ENCODE measurements at places on chromosomes 4 and X.

- DNase-seq = no peak
Measured at GRCh38 chr4:21801661-21802385, 146.7 kb downstream of the KCNIP4 start.

- no peak for DNase-seq
Measured at GRCh38 chr4:47674144-47674543, 163.7 kb downstream of the CORIN start.

GRCh38 chrX:134684956-134685355 is 26.7 kb upstream of the PLAC1 start:
- DNase-seq = no peak

DNA sequence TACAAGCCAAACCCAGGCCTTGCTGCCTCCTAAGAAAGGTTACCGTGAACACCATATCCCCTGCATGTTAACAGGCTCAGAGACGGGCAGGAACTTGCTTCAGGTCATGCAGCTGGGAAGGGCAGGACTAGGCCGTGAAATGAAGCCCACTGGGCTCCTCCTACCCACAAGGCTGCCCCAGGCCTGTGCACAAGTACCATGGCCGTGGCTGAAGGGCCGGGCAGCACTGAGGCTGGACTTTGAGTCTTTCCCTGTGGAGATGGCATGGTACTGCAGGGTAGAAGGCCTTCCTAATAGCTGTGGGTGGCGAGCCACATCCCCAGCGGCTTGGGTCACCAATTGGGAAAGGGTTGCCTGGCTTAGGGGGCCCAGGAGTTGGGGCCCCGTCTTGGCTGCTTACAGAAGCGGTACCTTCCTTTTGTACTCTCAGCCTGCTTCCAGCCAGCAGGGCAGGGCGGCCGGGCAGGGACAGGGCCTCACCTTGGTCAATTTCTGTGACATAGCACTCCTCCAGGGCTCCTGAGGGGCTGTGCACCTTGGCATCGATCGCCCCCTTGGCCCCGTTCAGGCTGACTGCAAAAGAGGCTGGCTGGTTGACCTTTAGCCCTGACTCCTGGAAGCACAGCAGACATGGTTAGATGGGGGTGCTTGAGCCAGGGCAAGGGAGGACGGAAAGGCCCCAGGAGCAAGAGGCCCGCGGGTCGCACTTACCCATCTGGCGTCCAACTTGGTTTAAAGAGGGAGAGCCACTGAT is 23.8 kb downstream of the FLNA start:
- no peak for DNase-seq

- no peak for DNase-seq
Measured at GRCh38 chr4:150581056-150581605, 820 bp upstream of the MAB21L2 start.

DNA sequence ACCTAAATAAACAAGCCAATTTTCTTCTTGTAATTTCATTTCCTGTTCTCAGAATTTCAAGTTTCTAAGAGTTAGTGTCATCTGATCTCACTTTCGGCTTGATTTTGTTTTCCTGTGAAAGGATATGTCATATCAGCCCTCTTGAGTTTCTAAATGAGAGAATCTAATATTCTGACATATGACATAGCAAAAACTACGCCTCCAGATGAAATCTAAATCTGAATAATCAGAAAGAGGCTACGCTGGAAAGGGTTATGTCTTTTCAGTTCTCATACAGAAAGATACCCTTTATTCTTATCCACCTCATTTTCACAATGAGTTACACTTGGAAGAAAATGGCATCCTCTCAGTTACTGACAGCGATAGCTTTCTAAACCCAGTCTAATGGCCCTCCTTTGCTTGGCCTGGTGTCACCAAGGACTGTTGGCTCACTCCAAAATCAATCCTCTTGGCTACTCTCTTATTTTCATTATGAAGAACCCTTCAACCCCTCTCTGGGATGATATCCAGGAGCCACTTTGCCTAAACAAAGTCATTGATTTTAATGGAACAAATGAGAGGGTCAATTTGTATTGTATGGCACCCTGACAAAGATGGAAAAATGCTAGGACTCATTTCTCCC is 65.6 kb downstream of the ASB9 start:
- no peak for DNase-seq

GRCh38 chr4:76782837-76783236 is 115.1 kb downstream of the SOWAHB start:
- no peak for DNase-seq

DNA sequence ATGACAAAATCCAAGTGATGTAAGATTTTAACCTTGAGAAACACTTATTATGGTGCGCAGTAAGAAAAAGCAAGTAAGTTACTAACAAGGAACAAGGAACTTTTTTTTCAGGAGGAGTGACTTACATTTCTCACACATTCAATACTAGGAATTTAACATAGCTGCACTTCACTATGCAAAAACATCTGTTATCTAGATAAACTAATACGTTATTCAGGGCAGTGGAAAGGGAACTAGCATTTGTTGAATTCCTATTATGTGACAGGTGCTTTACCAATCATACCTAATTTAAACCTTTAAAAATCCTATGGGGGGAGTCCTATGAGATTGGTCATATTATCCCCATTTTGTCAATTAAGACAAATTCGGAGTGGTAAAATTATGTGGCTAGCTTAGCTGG is 238.0 kb downstream of the NR3C2 start:
- no peak for DNase-seq

DNA sequence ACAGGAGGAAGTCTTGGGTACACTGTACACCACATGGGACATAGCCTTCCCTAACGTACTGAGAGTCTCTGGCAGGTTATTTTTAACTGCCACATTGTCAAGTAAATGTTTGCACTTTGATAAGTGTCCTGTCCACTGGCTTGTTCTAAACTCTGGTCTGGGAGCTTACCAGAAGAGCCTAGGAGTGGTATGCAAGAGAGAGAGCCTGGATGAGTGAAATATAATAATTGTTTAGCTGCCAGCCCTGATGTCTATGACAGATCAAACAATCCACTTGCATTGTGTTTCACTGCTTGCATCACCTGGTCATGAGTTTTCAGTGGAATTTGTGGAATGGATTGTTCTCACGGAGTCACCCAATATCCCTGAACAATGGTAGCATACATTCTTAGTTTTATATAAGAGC is 91.6 kb downstream of the SHROOM3 start:
- no peak for DNase-seq

- no peak for DNase-seq
Measured at GRCh38 chr4:101065346-101065745, 282.0 kb downstream of the PPP3CA start.

DNA sequence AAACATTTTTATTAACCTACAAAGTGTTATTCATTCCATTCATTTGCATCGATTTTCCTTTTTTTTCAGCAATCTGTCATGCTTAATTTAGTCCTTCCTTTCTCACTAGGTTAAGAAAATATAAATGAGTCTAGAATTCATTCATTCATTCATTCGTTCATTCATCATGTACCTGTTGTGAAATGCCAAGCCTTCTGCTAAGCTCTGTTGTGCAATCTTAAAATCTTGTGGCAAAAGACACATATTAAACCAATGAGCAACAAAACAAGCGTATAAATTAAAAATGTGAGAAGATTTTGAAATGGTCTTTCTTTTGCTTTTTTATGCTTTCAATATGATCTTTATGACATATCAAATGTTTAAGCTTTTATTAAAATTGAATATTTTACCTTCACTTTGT is 88.6 kb upstream of the MAD2L1 start:
- DNase-seq = no peak

DNA sequence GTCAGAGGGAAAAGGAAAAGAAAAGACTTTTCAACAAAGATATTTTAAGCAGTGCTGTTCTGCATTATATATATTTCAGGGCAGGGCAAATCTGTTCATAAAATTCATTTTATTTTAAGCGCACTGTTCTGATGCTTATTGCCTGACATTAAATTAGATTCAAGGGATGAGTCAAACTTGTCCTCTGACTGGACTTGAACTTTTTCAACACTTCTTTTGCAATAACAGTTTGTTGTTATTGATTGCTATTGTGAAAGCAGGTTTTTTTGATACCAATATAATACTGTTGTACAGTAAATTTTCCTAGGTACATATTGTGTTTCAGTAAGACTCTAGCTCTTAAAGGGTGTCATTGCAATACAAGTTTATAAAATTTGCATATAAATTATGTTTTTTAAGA is 481.3 kb downstream of the NAF1 start:
- DNase-seq = no peak

DNA sequence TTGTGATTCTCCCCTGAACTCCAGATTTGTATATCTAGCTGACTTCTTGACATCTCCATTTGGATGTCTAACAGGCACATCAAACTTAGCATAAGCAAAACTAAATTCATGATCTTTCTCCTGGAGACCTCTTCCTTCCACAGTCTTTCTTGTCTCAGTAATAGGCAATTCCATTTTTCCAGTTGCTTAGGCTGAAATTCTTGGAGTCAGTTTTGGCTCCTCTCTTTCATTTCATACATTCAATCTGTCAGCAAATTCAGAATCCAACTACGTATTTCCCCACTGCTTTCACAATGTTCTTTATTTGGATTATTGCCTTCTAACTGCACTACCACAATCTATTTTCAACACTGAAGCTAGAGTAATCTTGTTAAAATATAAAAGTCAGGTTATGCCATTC is 219.9 kb upstream of the GLRA2 start:
- no peak for DNase-seq

DNA sequence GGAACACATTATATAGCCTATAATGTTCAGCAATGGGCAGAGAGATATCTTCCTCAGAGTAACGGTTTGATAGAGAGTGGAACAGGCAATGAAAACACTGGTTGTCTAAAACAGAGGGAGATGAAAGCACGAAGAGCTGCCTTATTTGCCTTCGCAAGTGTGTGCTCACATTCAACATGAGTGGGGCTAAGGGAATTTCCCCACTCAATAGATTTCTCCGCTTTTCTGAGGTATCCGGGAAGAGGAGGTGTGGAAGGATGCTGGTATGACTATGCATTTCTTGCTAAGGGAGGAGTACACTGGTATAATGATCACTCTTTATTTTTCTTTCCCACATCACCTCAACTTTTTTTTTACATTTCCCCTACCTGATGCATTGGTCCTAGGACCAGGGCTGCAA is 7.8 kb upstream of the GPR82 start:
- DNase-seq = no peak

DNA sequence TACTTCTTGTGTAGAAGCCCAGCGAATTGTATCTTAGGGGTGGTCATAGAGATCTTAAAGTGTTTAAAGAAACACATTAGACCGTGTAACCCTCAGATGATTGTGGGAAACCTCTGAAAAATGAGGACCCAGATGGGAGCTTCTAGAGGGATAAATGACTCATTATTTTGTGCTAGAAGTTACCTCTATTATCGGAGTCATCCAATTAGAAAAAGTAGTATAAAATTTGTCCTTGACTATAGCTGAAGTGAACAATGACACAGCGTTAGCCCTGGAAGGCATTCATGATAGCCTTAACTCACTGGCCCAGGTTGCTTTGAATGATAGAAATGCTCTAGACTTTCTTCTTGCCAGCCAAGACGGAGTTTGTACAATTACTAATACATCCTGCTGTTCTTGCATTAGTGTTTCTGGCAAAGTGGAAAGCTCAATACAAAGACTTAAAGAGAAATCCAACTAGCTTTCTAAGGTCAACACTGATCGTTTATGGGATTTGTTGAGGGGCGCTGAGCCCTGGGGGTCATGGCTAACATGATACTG is 178.9 kb upstream of the VEGFC start:
- DNase-seq = no peak

- no peak for DNase-seq
Measured at GRCh38 chr4:168711197-168712140, 214.6 kb downstream of the PALLD start.

- DNase-seq = no peak
Measured at GRCh38 chrX:39309018-39309635, 507.9 kb downstream of the MID1IP1 start.

DNA sequence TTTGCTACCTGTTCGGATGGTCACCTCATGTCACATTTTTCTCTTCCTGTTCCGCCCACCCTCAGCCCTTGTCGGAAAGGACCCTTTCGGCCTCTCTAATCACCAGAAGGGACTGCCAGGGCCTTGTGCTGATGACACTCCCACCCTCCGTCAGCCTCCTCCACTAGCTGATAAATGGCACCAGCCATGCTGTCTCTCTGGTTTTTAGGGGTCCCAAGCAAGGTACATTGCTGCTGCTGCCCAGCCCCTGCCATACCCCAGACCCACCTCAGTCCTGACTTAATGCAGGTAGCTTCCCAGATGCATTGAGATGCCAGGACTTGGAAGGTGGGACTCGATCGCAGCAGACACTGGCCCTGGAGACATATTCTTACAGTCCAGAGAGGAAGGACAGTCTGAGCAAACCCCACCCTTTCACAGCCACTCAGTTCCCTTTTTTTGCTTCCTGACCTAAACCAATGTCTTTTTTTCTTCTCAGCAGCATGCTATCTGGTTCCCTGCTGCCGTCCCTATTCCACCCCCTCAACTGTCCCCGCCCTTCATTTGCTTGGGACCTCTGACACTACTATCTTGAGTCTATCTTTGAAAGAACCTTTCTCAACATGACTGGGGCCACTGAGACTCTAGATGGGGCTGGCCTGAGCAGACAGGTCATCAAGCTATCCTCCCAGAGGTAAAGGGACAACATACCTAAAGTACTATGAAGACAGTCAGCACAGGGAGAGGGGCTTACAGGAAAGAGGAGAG is at the start of gene BTK:
Gene BTK, minus strand, starts transcription at position 397 of the 747 bp plus-strand sequence. CDS start 10,907 bp downstream, outside the sequence.
- DNase-seq = peak; percentile 80

GRCh38 chr4:42225286-42225685 is 72.8 kb upstream of the BEND4 start:
- DNase-seq = no peak

- no peak for DNase-seq
Measured at GRCh38 chrX:151912780-151913179, at the start of gene MAGEA4. Gene MAGEA4 (plus strand): TSS chrX:151912889. CDS start chrX:151923665, 10,776 bp downstream.

GRCh38 chr4:145352438-145353145 is 129.1 kb upstream of the SMAD1 start:
- DNase-seq = no peak

All from erythroblast (primary cell).